HepG2 (cell line): ENCODE measurements at places on chromosomes 13 and 19.

DNA sequence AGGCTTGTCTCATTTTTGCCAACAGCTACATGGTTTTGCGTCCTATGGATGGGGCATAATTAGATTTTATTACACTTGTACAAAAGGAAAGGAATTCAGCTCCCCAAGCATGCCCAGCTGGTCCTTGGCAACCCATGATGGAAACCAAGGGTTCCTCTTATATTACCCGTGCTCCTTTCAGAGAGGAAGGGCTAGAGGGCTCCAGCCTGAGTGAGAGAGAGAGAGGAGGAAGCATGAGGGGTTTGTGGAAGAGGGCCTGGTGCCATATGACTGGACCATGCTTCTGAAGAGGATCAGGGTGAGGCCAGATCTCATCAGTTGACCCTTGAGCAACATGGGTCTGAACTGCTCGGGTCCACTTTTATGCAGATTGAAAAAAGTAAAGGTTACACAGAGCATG is 3.5 kb upstream of the RPS9 start:
- peaks cover 10% of the 10 kb centered on the region for H3K36me3 ChIP-seq
- H3K27ac ChIP-seq = no peak overlapping the region
- H3K27me3 ChIP-seq = no peaks in the 10 kb centered on the region
- no peak for DNase-seq

DNA sequence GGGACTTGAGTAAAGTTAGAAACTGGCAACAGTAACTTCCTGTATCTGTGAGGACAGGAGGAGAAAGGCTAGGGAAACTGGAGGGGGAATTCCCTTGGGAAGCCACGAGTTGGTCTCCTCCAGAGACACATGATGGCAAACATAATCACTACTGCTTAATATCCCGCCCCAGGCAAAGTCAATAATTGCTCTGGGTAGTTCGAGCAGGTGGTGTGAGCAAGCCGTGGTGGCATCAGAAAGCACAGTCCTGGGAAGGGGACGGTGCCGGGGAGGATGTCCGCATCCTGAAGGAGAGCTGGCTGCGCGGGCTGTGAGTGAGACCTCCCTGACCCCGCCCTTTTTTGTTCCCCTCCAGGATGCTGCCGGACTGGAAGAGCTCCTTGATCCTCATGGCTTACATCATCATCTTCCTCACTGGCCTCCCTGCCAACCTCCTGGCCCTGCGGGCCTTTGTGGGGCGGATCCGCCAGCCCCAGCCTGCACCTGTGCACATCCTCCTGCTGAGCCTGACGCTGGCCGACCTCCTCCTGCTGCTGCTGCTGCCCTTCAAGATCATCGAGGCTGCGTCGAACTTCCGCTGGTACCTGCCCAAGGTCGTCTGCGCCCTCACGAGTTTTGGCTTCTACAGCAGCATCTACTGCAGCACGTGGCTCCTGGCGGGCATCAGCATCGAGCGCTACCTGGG is 1.4 kb downstream of the FFAR2 start:
- no peak overlapping the region for H3K4me3 ChIP-seq
- peaks cover 36% of the 10 kb centered on the region for H3K4me1 ChIP-seq
- H3K27me3 ChIP-seq = peaks cover 41% of the 10 kb centered on the region

DNA sequence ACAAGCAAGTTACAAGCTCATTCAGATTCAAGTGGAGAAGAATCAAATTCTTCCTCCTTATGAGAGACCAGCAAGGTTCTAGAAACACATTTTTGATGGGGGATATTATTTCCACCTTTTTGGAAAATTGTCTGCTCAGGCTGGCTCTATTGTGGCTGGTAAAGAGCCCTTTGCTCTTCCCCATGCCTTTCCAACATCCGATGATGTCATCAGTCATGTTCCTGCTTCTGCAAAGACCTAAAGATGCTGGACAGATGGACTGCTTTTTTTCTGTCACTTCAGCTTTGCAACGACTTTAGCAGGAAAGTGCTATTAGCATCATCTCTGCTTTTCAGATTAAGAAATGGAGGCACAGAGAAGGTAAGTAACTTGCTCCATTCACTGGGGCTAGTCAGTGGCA is 4.2 kb downstream of the ADGRE3 start:
- no peaks in the 10 kb centered on the region for H3K36me3 ChIP-seq
- H3K4me1 ChIP-seq = peaks cover 8% of the 10 kb centered on the region
- H3K27ac ChIP-seq = no peak overlapping the region
- H3K4me3 ChIP-seq = no peak overlapping the region
- no peak for DNase-seq
- H3K27me3 ChIP-seq = peaks cover 6% of the 10 kb centered on the region; the same call in 1 of the 3 replicates

DNA sequence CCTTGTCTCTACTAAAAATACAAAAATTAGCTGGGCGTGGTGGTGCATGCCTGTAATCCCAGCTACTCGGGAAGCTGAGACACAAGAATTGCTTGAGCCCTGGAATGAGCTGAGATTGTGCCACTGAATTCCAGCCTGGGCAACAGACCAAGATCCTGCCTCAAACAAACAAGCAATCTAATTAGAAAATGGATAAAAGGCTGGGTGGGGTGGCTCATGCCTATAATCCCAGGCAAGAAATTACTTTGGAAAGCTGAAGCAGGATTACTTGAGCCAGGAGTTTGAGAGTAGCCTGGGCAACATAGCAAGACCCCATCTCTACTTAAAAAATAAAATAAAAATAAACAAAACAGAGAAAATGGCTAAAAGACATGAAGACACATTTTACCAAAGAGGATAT is 77.0 kb downstream of the CAB39L start:
- peaks cover 9% of the 10 kb centered on the region for H3K4me1 ChIP-seq
- DNase-seq = no peak
- H3K4me3 ChIP-seq = no peak overlapping the region
- H3K27ac ChIP-seq = no peak overlapping the region
- no peaks in the 10 kb centered on the region for H3K36me3 ChIP-seq

- H3K27me3 ChIP-seq = no peaks in the 10 kb centered on the region
- DNase-seq = no peak
- peaks cover 9% of the 10 kb centered on the region; the same call in 1 of the 2 replicates for H3K4me1 ChIP-seq
- peaks cover 18% of the 10 kb centered on the region; the same call in 1 of the 3 replicates for H3K36me3 ChIP-seq
- no peak overlapping the region for H3K27ac ChIP-seq
- no peak overlapping the region for H3K4me3 ChIP-seq
These were observed 51.6 kb downstream of the DNAJC15 start for GRCh38 chr13:43074824-43075510.

DNA sequence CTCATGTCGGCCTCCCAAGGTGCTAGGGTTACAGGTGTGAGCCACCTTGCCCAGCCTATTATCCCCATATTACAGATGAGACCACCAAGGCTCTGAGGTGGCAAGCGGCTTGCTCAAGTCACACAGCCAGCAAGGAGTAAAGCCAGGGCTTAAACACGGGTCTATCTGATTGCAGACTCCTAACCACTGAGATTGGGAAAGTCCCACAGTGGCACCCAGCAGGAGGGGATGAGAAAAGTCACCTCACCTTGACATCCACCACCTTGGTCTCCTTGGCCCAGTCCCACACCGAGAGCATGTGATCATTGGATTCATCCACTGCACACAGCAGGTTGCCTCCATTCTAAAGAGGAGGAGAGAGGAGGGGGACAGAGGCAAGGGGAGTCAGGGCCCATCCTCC is 9.5 kb downstream of the EML2 start:
- no peak overlapping the region for H3K4me3 ChIP-seq
- H3K4me1 ChIP-seq = no peaks in the 10 kb centered on the region
- H3K27me3 ChIP-seq = no peaks in the 10 kb centered on the region
- peaks cover 2% of the 10 kb centered on the region for H3K36me3 ChIP-seq
- no peak overlapping the region for H3K27ac ChIP-seq
- DNase-seq = no peak

DNA sequence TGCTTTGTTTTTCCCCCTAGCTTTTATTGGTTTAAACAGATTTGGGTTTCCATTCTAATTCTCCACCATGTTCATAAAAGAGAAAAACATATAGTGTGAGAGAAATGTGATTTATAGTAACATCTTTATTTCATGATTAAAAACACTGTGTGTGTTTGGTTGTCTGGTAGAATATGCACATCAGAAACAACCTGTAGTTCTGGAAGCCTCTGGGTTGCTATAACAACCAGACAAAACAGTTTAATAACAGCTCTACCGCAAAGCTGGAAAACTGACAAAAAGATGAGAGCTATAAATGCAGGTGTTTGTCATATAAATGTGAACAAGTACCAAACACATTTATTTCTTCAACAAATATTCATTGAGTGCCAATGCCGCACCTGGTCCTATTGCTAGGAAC is 9.8 kb downstream of the KBTBD6 start:
- H3K27ac ChIP-seq = no peak overlapping the region
- DNase-seq = no peak
- H3K4me1 ChIP-seq = peaks cover 3% of the 10 kb centered on the region; the same call in 1 of the 2 replicates
- peaks cover 1% of the 10 kb centered on the region; the same call in 1 of the 2 replicates for H3K36me3 ChIP-seq

GRCh38 chr13:25946321-25946720 is 105.5 kb downstream of the SHISA2 start:
- no peak for DNase-seq
- H3K27me3 ChIP-seq = no peaks in the 10 kb centered on the region
- no peak overlapping the region for H3K27ac ChIP-seq

- H3K27me3 ChIP-seq = no peaks in the 10 kb centered on the region
- H3K4me1 ChIP-seq = peaks cover 22% of the 10 kb centered on the region
- H3K36me3 ChIP-seq = peaks cover 4% of the 10 kb centered on the region; the same call in 1 of the 2 replicates
- no peak overlapping the region for H3K27ac ChIP-seq
These were observed 3.2 kb downstream of the POLD1 start for GRCh38 chr19:50387176-50387867.

GRCh38 chr19:49339301-49340068 is 4.3 kb downstream of the CD37 start:
- H3K27ac ChIP-seq = no peak overlapping the region
- H3K4me1 ChIP-seq = peaks cover 15% of the 10 kb centered on the region
- DNase-seq = no peak
- H3K27me3 ChIP-seq = no peaks in the 10 kb centered on the region
- H3K4me3 ChIP-seq = no peak overlapping the region
- peaks cover 2% of the 10 kb centered on the region; the same call in 1 of the 2 replicates for H3K36me3 ChIP-seq

GRCh38 chr13:24005755-24006281 is 108.5 kb upstream of the C1QTNF9B start:
- DNase-seq = no peak
- H3K36me3 ChIP-seq = no peaks in the 10 kb centered on the region
- no peak overlapping the region for H3K4me3 ChIP-seq
- no peak overlapping the region for H3K27ac ChIP-seq
- H3K27me3 ChIP-seq = peaks cover 20% of the 10 kb centered on the region; the same call in 2 of the 3 replicates

GRCh38 chr13:51717786-51718398 is 86.1 kb downstream of the DHRS12 start:
- no peaks in the 10 kb centered on the region for H3K4me1 ChIP-seq
- H3K36me3 ChIP-seq = peaks cover 8% of the 10 kb centered on the region
- H3K4me3 ChIP-seq = no peak overlapping the region

DNA sequence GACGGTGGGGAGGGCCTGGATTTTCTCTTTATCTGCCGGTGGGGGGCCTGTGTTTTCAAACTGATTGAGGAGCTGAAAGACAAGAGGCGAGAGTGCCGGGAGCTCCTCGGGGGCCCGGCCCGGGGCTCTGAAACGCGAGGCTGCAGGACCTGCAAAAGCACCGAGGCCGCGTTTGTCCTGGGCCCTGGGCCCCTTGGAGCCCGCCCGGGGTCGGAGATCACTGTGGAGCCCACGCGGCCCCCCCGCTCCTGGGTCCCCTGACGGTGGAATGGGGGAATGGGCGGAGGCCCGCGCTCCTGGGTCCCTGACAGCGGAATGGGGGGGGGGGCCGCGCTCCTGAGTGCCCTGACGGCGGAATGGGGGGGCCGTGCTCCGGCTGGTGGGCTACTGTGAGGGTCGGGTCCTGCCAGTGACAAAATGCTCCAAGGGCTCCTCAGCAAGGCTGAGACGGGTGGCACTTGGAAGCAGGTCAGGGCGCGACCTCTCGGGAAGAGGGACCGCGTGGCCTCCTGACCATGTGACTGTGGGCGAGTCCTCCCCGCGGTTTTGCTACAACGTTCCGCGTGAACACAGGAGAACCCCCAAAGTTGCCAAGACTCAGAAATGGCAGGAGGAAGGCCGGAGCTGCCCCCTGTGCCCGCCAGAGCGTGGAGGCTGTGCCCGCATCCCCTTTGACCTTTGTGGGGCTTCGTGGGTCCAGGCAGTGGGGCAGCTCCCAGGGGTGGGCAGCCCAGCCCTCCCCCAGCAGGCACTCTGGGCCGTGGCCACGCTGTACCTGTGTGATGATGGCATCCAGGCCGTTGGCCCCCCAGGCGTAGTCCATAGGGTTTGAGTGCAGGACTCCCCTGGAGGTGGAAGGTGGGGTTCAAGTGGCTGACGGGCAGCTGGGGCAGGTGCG is 9.5 kb downstream of the FGF22 start:
- no peak overlapping the region for H3K27ac ChIP-seq
- H3K36me3 ChIP-seq = peaks cover 57% of the 10 kb centered on the region; the same call in 2 of the 3 replicates
- DNase-seq = no peak
- no peak overlapping the region for H3K4me3 ChIP-seq
- no peaks in the 10 kb centered on the region for H3K4me1 ChIP-seq

GRCh38 chr13:110115591-110115990 is 191.4 kb downstream of the COL4A1 start:
- H3K27me3 ChIP-seq = no peaks in the 10 kb centered on the region; the same call in 1 of the 2 replicates
- H3K36me3 ChIP-seq = no peaks in the 10 kb centered on the region
- no peak for DNase-seq
- no peak overlapping the region for H3K4me3 ChIP-seq

- H3K36me3 ChIP-seq = 0 out of 3 replicates have a peak, but pooled peaks cover 2% of the 10 kb centered on the region
- no peak overlapping the region for H3K27ac ChIP-seq
- H3K4me3 ChIP-seq = no peak overlapping the region
- no peak for DNase-seq
- no peaks in the 10 kb centered on the region for H3K27me3 ChIP-seq
- no peaks in the 10 kb centered on the region for H3K4me1 ChIP-seq
These were observed 33.1 kb downstream of the BICRA start for GRCh38 chr19:47641891-47642485.

- H3K4me3 ChIP-seq = no peak overlapping the region
- H3K4me1 ChIP-seq = no peaks in the 10 kb centered on the region
- no peak overlapping the region for H3K27ac ChIP-seq
These were observed 68.8 kb upstream of the TSHZ3 start for GRCh38 chr19:31418055-31418454.

- no peak overlapping the region for H3K4me3 ChIP-seq
- no peak for DNase-seq
- no peak overlapping the region for H3K27ac ChIP-seq
- no peaks in the 10 kb centered on the region for H3K36me3 ChIP-seq
- H3K4me1 ChIP-seq = no peaks in the 10 kb centered on the region
These were observed 45.3 kb upstream of the ZNF599 start for GRCh38 chr19:34818270-34818669.

- peaks cover 55% of the 10 kb centered on the region for H3K4me1 ChIP-seq
- H3K27me3 ChIP-seq = no peaks in the 10 kb centered on the region
- H3K36me3 ChIP-seq = no peaks in the 10 kb centered on the region; the same call in 1 of the 2 replicates
- no peak overlapping the region for H3K4me3 ChIP-seq
- DNase-seq = no peak
These were observed 20.5 kb downstream of the ELL start for GRCh38 chr19:18501351-18501750.

- no peaks in the 10 kb centered on the region for H3K27me3 ChIP-seq
- H3K27ac ChIP-seq = no peak overlapping the region
- no peaks in the 10 kb centered on the region for H3K4me1 ChIP-seq
- DNase-seq = no peak
These were observed 275.8 kb downstream of the SHISA2 start for GRCh38 chr13:25775986-25776385.
